Cortex of kidney (tissue), 1 donor: ENCODE measurements at places on chromosomes 7 and 10.

GRCh38 chr10:48452879-48453412 is 146.5 kb downstream of the MAPK8 start:
- no peak for DNase-seq

GRCh38 chr7:66301737-66302136 is 96.6 kb downstream of the TPST1 start:
- no peak for DNase-seq

DNA sequence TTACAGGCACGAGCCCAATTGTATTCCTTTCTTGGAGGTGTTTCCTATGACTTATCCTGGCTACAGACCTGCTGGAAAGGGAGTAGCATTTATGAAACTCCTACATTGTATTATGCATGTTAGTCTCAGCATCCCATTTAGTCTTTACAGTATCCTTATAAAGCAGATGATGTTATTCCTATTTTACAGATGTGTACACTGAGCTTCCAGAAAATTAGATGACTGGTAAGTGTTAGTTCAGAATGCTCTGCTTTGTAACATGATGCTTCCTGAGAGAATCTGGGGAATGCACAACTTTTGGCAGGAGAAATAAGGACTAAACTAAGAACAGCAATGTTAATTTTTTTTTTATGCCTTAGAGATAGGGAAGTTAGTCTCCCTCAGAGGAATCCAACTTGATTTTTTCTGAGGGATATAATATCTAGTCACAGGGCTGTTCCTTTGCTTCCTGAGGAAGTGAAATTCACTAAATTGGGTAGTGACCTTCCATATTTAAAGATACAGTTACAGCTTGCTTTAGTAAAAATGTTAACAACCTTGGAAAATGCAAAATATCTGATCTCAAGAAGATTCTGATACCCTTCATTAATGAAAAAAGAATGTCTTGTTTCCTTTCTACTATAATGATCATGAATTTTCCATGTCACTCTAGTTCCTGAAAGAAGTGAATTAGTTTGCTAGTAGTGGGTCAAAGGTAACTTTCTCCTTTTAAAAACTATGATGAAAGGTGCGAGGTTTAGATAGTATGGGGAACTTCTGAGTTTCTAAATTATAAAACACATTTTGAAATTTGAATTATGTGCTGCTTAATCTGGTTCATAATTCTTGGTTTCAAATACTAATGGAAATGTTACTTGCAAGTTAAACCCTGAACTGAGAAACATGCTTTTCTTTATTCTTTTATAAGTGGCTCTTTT is 194.0 kb upstream of the PRPS1L1 start:
- DNase-seq: no peak

DNA sequence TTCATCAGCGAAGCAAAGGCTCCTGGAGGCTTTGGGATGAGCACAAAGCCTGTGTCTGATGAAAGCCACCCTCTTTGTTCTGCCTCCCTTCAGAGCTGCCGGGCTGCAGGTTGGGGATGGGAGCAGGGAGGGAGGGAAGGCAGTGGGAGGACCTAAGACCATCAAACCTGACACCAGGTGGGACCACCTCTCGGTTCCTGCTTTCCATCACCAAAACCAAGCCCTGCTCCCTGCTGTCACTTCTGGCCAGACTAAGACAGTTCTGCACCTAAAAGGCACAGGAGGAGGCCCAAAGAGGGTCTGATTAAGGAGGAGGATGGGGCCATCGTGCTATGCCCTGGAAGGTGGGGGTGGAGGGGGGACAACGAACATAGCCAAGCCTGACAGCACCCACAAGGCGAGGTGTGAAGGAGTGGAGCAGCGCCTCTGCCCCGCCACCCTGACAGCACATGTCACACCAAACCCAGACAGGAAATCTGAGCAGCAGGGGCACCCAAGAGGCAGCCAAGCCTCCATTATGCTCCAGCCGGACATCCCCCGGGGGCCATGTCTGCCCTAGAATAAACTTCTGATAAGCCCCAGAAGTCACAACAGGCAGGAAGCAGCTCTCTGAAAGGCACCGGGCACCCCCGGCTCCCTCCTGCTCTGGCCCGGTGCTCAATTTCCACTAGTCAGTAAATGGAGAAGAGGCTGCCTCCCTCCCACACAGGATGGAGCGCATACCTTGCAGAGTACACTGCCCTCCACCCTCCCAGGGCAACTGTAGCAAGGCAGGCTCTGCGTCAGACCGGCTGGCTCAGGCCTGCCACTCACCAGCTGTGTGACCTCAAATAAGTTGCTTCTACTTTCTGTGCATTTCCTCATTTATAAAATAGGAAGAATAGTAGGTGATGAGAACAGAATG is 48.9 kb downstream of the DLG5 start:
- DNase-seq: no peak

- DNase-seq: no peak
These were observed 5.0 kb downstream of the CLRN3 start for GRCh38 chr10:127887541-127888415.

- no peak for DNase-seq
These were observed 188.6 kb upstream of the GDF10 start for GRCh38 chr10:47111329-47111862.

- no peak for DNase-seq
These were observed 66.6 kb downstream of the MTPN start for GRCh38 chr7:135910393-135911036.

DNA sequence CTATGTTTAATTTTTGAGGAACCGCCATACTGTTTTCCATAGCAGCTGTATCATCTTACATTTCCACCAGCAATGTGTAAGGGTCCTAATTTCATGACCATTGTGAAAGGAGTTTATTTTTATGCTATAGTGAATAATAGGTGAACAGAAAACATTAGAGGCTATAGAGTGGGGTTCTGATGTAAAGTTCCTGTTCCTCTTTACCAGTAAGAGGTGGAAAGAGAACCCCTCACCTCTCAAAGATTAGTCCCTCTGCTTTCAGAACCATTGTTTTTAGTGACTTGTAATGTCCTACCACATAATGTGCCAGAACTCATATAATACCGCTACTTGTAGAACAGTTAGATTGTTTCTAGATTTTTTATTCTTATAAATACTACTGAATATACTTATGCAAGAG is 34.2 kb downstream of the SUFU start:
- DNase-seq: no peak

- DNase-seq: no peak
These were observed 166.1 kb downstream of the GRK5 start for GRCh38 chr10:119373294-119374102.

- DNase-seq: no peak
These were observed 1.2 kb downstream of the SUFU start for GRCh38 chr10:102504976-102505300.

GRCh38 chr10:58237014-58237834 is 30.5 kb downstream of the IPMK start:
- DNase-seq: no peak

- DNase-seq: no peak
These were observed 171.8 kb downstream of the SEMA3A start for GRCh38 chr7:84022684-84023308.

GRCh38 chr10:354901-355617 is 219.8 kb downstream of the ZMYND11 start:
- no peak for DNase-seq

DNA sequence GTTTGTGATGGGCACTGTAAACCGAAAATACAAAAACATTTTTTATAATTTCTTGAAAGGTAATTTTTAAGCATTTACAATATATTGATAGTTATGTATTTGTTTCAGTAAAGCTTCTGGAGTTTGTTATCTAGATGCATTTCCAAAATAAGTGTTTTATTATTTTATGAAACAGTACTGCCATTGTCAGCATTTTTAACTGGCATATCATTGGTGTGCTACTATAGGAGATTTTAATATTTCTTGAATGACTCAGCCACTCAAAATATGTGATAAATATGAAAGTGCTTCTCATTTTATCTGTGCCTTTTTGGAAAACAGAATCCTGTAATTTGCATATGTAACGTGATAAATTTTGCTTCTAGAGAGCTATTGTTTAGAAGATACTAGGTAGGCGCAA is 97.9 kb downstream of the ANKIB1 start:
- DNase-seq: no peak

DNA sequence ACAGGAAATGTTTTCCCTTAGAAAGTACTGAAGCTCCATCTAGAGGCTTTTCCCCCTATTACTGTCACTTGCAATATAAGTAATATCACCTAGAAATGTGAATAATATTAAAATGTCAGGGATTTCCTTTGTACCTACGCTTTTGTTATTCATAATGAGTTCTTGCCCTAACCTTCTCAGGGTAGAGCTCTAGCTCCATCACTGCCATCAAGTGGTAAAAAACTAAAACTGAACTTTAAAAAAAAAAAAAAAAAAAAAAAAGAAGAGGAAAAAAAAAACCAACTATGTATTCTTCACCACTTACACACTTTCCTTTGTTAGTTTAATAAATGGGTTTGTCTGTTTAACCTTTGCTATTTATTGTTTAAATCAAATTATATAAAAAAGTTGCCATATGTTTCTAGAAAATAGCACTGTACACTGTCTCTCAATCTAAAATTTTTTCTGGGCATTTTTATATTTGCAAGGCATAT is 49.9 kb downstream of the DNAJC1 start:
- DNase-seq: no peak

GRCh38 chr7:107914831-107915230 is 23.8 kb downstream of the DLD start:
- DNase-seq: no peak

DNA sequence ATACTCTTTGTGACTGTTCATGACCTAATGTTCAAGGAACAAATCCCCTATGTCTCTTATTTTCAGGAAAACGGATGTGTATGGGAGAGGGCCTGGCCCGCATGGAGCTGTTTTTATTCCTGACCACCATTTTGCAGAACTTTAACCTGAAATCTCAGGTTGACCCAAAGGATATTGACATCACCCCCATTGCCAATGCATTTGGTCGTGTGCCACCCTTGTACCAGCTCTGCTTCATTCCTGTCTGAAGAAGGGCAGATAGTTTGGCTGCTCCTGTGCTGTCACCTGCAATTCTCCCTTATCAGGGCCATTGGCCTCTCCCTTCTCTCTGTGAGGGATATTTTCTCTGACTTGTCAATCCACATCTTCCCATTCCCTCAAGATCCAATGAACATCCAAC is 27.3 kb upstream of the CYP2C19 start:
- DNase-seq: no peak

DNA sequence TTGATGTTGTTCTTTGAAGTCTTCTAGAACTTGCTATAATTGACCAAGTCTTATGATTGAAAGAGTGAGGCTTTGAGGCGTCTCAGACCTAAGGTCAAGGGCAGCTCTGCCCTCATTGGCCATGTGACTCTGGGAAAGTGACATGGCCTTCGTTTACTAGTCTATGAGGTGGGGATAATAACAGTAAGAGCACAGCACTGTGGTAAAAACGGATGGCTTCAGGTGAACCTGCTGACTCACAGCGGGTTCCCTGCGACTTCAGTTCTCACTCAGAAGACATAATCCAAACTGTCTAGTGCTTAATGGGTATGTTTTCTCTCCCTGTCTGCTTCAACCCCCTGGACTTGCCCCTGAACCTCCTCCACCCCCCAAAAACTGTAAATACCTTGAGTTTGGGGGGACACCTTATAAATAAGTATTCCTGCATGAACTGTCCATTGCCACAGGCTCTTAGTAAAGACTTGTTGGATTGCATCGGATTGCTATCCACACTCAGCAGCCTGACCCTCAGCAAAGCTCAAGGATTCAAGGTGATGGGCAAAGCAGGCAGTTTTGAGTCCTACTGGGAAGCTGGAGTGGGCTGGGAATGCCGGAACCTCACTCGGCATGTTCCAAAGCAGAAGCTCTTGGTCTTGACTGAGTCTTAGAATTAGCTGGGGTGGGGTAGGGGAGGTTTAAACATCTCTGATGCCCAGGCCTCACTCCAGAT is 304.6 kb downstream of the KLF6 start:
- DNase-seq: no peak

DNA sequence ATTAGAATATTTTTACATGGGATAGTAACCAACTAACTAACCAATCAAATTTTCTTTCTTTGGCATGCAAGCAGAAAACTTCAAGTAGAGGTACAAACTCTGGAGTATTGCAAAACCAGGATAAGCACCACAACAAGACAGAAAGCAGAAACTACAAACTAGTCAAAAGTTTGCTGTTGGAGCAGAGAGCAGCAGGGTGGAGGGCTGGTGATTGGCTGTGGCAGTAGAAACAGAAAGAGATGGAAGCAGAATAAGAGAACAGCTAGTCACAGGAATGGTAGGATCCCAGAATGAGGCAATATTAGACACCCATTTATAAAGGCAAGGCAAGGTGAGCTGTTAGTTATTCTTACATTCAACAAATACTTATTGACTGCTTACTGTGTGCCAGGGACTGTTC is 6.8 kb upstream of the MACC1 start:
- no peak for DNase-seq

GRCh38 chr7:43557831-43558495 is 24.9 kb upstream of the STK17A start:
- DNase-seq: no peak

GRCh38 chr7:129887865-129888264 is 64.9 kb downstream of the UBE2H start:
- DNase-seq: no peak

DNA sequence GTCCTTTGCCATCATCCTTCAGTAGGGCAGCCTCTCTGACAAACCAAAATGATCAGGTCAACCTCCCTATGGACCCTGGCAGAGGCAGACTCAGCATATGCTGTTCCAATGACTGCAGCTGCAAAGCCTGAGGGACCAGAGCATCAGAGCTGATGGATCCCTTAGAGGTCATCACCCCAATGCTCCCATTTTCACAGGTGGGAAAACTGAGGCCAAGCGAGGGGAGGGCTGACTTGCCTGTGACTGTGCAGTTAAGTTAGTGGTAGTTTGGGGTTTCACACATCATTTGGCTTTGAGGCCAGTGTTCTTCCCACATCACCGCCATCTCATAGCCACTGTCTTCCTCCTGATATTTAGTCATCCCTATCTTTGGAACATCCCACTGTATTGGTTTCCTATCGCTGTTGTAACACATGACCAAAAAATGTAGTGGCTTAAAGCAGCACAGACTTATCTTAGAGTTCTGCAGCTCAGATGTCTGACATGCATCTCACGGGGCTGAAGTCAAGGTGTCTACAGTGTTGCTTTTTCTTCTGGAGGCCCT is 69.3 kb upstream of the PDZD8 start:
- no peak for DNase-seq

- DNase-seq: no peak
These were observed 297.3 kb upstream of the LYZL1 start for GRCh38 chr10:28991333-28992270.
